HT-29 (cell line): ENCODE measurements at places on chromosomes 11 and 22. TPM values are rescaled to one million over a fixed set of nuclear protein-coding genes. Genes with fewer than 3 reads are reported as not detected.

- no peak for DNase-seq
Measured at GRCh38 chr11:47495011-47495855, 46.3 kb upstream of the RAPSN start.

- no peak for DNase-seq
Measured at GRCh38 chr22:29166180-29166579, 39.5 kb upstream of the EMID1 start.

HARBI1 gene
- 8.0 and 8.3 TPM in 2 replicates for total RNA-seq

KRTAP5-7 gene
- not detected in 2 replicates for total RNA-seq

GRCh38 chr11:121575250-121575962, 122.6 kb upstream of the SORL1-AS1 start:
- no peak for DNase-seq

SGSM1 gene
- 0.13 and 0.23 TPM in 2 replicates for total RNA-seq

TTC36 gene
- not detected in 2 replicates for total RNA-seq

DNA sequence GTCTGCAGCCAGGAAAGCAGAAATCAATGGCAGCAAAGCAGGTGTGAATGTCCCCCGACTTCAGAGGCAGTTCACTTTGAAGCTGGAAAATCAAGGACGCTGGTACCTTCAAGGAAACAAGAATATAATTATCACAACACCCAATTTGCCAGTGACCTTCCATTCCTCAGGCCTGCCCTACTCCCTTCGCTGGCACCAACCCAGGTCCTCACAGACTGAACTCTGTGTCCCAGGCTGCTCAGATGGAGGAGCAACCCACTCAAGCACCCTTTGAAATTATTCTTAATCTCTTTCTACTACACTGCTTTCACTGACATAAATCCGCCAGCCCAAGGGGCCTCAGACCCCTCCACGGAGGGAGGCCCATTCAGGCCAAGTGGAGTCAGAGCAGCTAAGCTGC, 64.7 kb upstream of the WT1 start:
- no peak for DNase-seq

DNA sequence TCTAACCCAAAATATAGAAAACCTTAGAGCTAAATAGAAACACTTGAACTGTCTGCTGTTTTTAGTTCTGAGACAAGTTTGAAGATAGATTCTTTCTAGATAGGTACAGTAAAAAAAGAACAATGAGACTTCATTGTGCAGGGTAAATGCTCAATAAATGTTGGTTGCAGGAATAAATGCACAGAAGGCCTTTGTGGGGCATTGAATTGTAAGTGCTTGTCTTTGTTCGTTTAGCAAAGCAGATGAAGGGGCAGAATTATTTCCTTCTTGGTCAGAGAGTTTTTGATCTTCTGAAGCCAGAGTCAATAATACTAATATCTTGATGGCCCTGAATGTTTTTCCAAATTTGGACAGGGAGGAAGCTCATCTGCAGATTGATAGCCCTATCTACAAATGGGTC, 340.4 kb downstream of the OPCML start:
- no peak for DNase-seq

FAM180B gene
- total RNA-seq, result not detected in 2 replicates
